Mammary microvascular endothelial cell (primary cell): ENCODE measurements at places on chromosomes 7 and 10. TPM values are rescaled to one million over a fixed set of nuclear protein-coding genes. Genes with fewer than 3 reads are reported as not detected.

Gene MDH2
- total RNA-seq: 140 and 208 TPM in 2 replicates

Gene ACHE
- 0.54 and 0.67 TPM in 2 replicates for total RNA-seq

Gene KLF14
- not detected in 2 replicates for total RNA-seq

Gene SAP25
- not detected in 2 replicates for total RNA-seq

Gene ASB15
- not detected in 2 replicates for total RNA-seq

Gene CALHM1
- total RNA-seq: not detected in 2 replicates

Gene RBP3
- total RNA-seq: not detected in 2 replicates

Gene CPXM2
- 7.0 and 7.8 TPM in 2 replicates for total RNA-seq

Gene MRLN
- total RNA-seq: not detected in 2 replicates

Gene TEX47
- total RNA-seq: not detected in 2 replicates

Gene PLXNA4
- 2.2 and 3.7 TPM in 2 replicates for total RNA-seq

Gene LIPN
- not detected in 2 replicates for total RNA-seq

Gene NODAL
- total RNA-seq: not detected in 2 replicates

Gene TRRAP
- 19.6 and 21.7 TPM in 2 replicates for total RNA-seq

Gene RBM20
- 0.13 and 0.15 TPM in 2 replicates for total RNA-seq

Gene UPK3BL2
- total RNA-seq: 0.67 and 1.6 TPM in 2 replicates

Gene STARD3NL
- total RNA-seq: 80.8 and 82.3 TPM in 2 replicates

Gene MSMB
- total RNA-seq: not detected in 2 replicates

Gene MALRD1
- not detected in 2 replicates for total RNA-seq
